ENCODE measurements at places on chromosomes 3 and 15. TPM values are rescaled to one million over a fixed set of nuclear protein-coding genes. Genes with fewer than 3 reads are reported as not detected.

- DNase-seq: no peak
Measured at GRCh38 chr15:61046291-61046690, 182.8 kb downstream of the RORA start.

- no peak for DNase-seq
Measured at GRCh38 chr15:98551936-98552562, 96.3 kb upstream of the IGF1R start.

The ACTRT3 gene
- total RNA-seq: 1.2 TPM

The SI gene
- total RNA-seq: not detected

The LINGO1 gene
- not detected for total RNA-seq

The RBP2 gene
- total RNA-seq: 0.89 TPM

Measured in upper lobe of left lung (tissue), 6 donors.